Fibroblast of skin of right quadriceps (primary cell): ENCODE measurements at places on chromosomes 5 and 9.

- DNase-seq: no peak
These were observed 37.4 kb downstream of the MEGF9 start for GRCh38 chr9:120676767-120677402.

DNA sequence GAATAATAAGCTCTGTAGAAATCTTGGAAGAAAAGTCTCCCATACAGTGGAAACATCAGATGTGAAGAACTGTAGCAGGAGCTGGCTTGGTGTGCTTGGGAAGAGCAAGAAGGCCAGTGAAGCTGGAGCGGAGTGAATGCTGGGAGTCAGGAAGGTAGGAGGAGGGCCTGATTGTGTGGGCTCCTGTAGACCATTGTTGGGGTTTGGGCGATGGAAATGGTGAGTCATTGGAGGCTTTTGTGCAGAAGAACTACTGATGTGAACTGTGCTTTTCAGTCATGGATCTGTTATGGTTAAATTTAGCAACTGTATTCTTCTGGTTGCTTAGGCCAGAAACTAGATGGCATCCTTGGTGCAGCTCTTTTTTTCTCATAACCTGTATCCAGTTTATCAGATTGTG lies 2.3 kb downstream of the ICE1 start:
- no peak for DNase-seq

- DNase-seq: no peak
These were observed 684 bp downstream of the TOR1B start for GRCh38 chr9:129803676-129804060.

DNA sequence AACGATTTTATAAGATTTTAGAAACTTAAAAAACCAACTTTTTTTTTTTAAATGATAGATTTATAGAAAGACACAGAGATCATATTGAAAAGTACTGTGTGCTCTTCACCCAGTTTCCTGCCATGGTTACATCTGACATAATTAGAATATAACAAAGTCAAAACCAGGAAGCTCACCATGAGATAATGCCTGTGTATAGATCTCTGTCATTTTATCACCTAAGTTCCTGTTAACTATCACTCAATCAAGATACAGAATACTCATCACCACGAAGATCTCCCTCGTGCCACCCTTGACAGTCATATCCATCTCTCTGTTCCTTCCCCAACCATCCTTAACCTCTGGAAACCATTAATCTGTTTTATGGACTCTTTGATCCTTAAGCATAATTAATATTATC lies 39.1 kb downstream of the POC5 start:
- no peak for DNase-seq

DNA sequence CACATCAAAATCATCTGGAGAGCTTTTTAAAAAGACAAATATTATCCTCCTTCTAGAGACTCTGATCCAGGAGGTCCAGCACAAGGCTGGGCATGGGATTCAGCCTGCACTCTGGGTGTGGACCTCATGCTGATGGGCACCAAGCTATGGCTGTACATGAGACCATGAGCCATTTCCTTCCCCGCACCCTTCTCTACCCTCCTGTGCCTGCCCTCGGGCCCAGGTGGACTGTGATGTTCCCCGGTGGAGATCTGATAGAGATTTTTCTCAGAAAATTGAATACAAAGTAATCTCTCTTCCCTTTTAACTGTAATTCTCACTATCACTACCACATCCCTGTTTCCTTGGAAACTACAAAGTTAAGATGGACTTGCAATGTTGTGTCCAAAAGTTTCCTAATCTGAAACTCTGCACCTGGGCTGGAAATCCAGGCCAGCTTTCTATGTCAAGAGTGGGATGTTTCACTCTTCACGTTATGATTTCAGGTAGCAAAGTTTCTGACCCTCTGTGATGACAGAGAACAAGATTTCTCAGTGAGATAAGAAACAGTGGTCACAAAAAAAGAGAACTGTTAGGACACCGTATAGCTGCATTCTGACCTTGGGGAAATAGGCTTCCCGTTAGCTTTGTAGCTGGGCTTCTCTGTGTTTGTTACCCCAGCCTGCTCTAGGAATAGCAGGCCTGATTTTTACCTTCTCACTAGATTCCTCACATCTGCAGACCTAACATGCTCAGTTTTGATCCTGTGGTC lies 11.5 kb downstream of the SFXN1 start:
- DNase-seq: no peak

GRCh38 chr5:177443144-177443983 lies 3.2 kb upstream of the PRR7 start:
- no peak for DNase-seq
